ENCODE measurements at places on chromosomes 2 and 18.

DNA sequence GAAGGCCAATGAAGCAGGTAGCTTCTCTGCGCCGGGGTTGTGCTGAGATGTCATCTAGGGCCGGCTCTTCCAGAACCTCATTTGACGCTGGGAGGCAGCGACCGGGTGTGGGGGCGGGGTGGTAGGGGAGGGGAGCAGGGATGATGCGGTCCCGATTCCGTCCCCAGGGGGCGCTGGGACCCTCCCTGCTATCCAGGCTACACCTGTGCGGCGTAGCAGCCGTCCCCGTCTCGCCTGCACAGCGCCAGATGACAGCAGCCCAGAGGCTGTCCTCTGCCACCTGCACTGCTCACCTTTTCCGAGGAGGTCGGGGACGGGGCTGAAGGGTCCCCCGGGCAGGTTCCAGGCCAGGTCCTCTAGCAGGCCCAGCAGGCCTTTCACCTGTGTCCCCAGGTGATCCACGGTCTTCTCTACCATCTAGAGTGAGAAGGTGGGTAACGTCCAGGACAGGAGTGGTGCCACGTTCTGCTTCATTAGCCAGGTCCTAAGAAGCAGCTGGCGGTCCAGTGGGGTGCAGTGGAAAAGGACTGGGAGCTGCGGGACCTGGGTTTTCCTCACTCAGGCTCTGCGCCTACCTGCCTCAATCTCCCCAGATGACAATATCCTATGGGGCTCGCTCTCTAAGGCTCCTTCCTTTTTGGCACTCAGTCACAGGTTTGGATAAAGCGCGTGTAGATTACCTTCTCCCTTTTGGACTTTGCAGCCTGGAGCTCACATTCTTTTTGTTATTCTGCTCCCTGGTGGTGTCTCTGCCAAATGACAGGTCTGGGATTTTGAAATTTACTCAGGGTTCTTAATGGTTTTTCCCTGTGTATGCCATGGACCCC is 56.0 kb upstream of the RAB6C start:
- peak; percentile 21 for DNase-seq

DNA sequence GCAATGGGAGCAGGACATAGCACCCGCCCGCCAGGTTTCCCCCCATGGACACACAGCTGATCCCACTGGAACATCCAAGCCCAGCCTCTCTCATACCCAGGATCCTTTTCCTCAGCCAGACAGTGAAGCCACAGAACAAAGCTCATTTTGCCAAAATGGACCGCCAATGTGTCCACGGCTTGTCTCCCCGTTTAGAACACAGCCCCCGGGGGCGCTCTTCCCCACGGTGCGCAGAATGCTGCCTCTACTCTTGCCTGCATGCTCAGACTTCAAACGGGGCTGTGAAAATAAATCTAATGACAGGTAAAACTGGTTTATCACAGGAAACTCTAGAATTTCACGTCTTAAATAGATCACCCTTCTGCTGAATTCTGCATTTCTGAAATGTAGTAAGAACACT is 548.5 kb upstream of the ID2 start:
- no peak for DNase-seq

DNA sequence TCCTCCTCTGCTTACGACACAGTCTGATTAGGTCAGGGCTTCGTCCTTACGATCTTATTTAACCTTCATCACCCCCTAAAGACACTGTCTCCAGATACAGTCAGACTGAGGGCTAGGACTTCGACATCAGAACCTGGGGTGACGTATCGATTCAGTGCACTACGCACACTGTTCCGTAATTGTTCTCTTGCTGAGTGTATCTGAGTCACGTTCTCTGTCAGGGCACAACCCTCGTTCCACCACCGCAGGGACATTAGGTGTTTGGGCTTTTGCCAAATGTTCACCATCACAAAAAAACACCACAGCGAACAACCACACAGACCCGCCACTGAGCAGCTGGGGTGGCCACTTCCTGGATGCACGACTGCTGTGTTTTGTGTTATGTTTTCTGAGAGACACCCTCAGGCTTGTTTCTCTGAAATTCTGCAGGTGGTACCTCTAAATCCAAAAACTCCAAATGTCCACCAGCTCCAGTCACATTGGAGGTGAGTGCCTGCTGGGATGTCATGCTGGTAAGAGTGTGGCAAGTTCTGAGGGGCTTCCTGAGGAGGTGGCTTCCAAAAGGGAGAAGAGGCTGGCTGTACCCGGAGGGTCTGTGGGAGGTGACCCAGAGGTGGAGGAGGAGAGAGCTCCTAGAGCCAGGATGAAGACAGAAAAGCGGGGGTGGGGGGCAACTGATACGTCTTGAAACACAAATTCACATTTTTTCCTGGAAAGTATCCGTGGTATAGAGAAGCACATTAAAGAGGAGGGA is 66.6 kb downstream of the ADNP2 start:
- DNase-seq = no peak

- no peak for DNase-seq
These were observed 187.5 kb upstream of the NRXN1 start for GRCh38 chr2:51219468-51219867.

GRCh38 chr2:10406016-10406415 is 42.1 kb downstream of the ODC1 start:
- no peak for DNase-seq

DNA sequence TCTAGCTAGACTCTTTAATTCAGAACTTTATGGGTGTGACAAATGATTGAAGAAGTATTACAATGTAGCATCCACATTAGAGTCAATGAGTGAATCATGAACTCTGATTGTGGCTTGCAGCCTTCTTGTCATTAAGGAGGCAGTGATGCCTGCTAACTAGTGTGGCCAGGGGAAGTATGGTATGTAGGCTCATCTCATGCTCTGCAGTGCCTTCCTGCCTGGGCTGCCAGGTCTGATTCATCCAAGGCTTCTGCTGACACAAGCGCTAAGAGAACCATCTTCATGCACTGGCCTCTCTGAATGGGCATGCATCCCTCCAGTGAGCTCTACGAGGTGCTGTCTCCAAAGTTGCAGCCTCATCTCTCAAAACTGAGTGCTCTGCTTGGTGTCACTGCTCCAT is 144.3 kb downstream of the MTCL1 start:
- no peak for DNase-seq

DNA sequence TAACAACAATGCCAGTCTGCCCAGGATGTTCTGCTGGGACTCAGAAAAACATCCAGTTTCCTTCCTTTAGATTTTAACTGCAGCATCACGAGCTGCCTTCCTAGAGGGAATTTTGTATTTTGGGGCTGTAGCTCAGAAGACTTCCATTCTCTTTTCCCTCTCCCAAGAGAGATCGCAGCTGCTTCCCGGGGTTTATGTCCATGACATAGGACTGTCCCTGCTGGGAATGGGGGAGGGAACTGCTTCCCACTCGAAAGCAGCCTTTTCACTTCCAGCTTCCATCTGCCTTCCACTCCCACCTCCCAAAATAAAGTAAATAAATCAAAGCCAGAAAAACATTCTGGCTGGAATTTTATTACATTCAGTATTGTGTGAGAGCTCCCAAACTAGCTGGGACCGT is 52.4 kb downstream of the LIMS1 start:
- DNase-seq = no peak

DNA sequence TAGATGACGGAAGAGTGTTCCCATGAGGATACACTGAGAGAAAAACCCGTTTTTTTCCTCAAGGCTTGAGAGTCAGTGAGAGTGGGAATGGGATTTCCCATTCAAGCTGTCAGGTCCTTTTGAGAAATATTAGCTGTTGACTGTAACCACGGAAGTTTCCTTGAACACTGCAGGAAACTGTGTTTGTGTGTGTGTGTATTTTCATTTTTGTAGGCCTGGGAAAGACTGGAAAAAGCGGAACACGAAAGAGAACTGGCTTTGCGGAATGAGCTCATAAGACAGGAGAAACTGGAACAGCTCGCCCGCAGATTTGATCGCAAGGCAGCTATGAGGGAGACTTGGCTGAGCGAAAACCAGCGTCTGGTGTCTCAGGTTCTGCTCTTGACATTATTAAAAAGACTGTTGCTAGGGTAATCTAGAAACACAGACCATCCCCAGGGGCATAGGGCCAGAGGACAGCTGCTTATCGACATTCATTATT is 98.8 kb upstream of the EML6 start:
- DNase-seq = no peak

- peak; percentile 24 for DNase-seq
These were observed 44.1 kb upstream of the TTC39C start for GRCh38 chr18:23970161-23971096.

- DNase-seq = no peak
These were observed 1102.2 kb upstream of the GYPC start for GRCh38 chr2:125553768-125554167.

DNA sequence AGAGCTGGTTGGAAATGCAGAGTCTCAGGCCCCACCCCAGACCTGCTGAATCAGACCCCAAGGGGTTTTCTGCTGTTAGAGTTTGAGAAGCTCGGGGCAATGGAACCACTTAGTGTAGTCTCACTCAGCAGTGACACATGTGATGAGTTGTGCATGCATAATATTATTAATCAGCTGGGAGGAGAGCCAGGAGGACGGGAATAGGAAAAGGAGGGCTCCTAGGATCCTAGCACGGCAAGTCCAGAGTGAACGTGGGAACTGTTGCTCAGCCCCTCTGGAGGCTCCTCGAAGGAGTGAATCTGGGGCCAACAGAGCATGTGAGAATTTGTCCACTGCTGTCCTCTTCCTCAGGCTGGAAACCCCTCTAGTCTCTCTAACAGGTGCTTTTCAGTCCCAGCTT is 87.1 kb downstream of the HS1BP3 start:
- DNase-seq = no peak

DNA sequence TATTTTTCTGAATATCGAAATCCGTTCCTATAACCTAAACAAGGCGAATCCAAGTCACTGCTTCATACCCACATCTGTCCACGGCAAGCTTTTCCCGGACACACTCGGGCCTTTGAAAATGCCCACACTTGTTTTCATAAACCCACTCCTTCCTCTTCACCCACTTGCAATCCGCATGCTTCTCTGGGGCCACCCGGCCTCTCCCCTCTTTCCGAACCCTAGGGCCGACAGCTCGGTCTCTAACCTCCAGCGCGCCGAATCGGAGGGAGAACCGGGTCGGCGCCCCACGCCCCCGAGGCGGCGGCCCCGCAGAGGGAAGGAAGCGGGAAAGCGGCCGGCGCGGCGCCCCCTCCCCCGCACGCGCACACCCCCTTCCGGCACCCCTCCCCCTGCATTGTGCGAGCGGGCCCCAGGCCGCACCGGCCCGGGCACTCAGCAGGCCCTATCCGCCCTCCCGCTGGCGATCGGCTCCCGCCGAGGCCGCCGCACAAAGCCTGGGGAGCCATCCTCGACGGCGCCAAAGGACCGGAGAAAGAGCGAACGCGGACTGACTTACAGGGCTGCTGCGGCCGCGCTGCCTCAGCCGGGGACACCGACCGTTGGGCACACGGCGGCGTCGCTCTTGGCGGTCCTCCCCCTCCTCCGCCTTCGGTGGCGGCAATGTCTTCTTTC is 467 bp downstream of the PUM2 start:
- DNase-seq = peak; percentile 57

DNA sequence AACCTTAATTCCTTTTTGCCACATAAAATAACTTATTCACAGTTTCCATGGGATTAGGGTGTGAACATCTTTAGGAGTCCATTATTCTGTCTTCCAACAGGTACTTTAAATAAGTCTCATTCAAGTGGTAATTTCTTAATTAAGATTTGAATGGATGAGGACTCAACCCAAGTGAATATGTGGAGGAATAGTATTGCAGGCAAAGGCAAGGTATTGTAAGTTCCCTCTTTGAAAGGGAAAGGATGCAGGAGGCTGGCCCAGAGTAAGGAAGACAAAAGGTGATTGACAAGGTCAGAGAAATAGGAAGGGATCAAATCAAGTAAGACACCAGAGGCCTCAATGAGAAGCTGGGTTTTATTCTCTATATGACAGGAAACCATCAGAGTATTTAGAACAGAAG is 238.2 kb upstream of the RBMS1 start:
- DNase-seq = no peak

- DNase-seq = peak; percentile 58
These were observed 212.9 kb downstream of the CYP26B1 start for GRCh38 chr2:71934595-71935261.

All from HL-60 (cell line).